ENCODE measurements at places on chromosomes 1 and 21. TPM values are rescaled to one million over a fixed set of nuclear protein-coding genes. Genes with fewer than 3 reads are reported as not detected.

GRCh38 chr1:227411066-227411465 is 92.8 kb upstream of the CDC42BPA start:
- no peak overlapping the region for H3K4me3 ChIP-seq
- no peak for DNase-seq
- no peaks in the 10 kb centered on the region for H3K36me3 ChIP-seq
- no peak overlapping the region for H3K27ac ChIP-seq
- no peaks in the 10 kb centered on the region for H3K4me1 ChIP-seq

- no peaks in the 10 kb centered on the region for H3K36me3 ChIP-seq
- no peak overlapping the region for H3K27ac ChIP-seq
Observed at GRCh38 chr1:58929671-58930325, 146.0 kb upstream of the JUN start.

GRCh38 chr1:194734970-194735369 is 1548.6 kb upstream of the B3GALT2 start:
- no peaks in the 10 kb centered on the region for H3K36me3 ChIP-seq
- H3K4me1 ChIP-seq = peaks cover 7% of the 10 kb centered on the region
- H3K4me3 ChIP-seq = no peak overlapping the region
- peak overlapping the region; percentile 33 for H3K27ac ChIP-seq
- H3K27me3 ChIP-seq = no peaks in the 10 kb centered on the region

DNA sequence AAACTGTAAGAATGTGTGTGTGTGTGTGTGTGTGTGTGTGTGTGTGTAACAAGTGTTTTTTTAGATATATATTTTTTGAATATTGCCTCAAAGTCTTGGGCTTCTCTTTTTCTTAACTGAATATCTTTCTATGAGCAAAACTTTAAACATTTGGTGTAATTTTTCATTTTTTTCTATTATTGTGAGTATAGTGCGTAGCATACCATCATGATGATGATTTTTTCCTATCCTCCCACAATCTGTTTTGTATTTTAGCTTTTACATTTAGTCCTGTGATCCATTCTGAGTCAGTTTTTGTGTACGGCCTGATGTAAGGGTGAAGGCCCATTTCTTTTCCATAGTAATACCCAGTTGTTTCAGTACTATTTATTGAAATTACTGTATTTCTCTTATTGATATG is 680.6 kb downstream of the TTLL7 start:
- H3K36me3 ChIP-seq = no peaks in the 10 kb centered on the region
- no peak overlapping the region for H3K27ac ChIP-seq
- H3K27me3 ChIP-seq = no peaks in the 10 kb centered on the region

DNA sequence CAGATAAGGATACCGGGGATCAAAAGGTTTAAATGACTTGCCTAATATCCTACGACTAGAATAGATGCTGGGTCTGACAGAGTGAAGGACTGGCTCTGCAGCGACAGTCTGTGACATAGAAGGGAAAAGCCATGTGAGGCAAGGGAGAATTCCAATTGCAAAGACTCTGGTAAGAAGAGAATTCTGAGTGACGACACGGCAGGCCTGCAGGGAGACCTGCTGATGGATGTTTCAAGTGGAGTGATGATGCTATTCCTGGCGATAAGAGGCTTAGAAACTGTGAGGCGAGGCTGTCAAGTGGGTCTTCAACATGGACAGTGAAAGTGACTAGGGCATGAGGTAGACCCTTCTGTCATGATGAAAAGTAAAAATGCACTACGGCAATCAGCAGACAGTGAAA is 176.6 kb upstream of the PBX1 start:
- H3K4me1 ChIP-seq = peaks cover 6% of the 10 kb centered on the region
- DNase-seq = no peak
- no peaks in the 10 kb centered on the region for H3K36me3 ChIP-seq
- H3K27me3 ChIP-seq = no peaks in the 10 kb centered on the region
- H3K4me3 ChIP-seq = no peak overlapping the region

GRCh38 chr1:228763561-228763960 is 28.3 kb downstream of the RHOU start:
- H3K36me3 ChIP-seq = no peaks in the 10 kb centered on the region
- no peaks in the 10 kb centered on the region for H3K27me3 ChIP-seq
- DNase-seq = no peak
- H3K4me3 ChIP-seq = no peak overlapping the region
- no peak overlapping the region for H3K27ac ChIP-seq
- H3K4me1 ChIP-seq = no peaks in the 10 kb centered on the region

C2CD4D gene
- not detected for total RNA-seq

KRTAP12-2 gene
- not detected for total RNA-seq

GPR3 gene
- 8.3 TPM for total RNA-seq

TP73 gene
- 14.9 TPM for total RNA-seq
